ENCODE measurements at places on chromosomes 2 and 18.
A peak's percentile ranks its signal among the peaks of the same experiment; 100 is the strongest.

GRCh38 chr18:59690186-59690982 lies 6.8 kb downstream of the CCBE1 start:
- no peak for DNase-seq

DNA sequence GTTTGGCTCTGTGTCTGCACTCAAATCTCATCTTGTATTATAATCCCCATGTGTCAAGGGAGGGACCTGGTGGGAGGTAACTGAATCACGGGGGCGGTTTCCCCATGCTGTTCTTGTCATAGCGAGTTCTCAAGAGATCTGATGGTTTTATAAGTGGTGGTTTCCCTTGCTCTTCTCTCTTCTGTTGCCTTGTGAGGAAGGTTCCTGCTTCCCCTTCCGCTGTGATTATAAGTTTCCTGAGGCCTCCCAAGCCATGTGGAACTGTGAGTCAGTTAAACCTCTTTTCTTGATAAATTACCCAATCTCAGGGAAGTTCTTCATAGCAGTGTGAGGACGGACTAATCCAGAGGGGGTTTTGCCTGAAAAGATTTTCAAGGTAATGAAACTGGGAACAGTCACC lies 245.4 kb downstream of the GALR1 start:
- no peak for DNase-seq

GRCh38 chr18:79379251-79379905 lies 16.4 kb upstream of the NFATC1 start:
- DNase-seq, result no peak

GRCh38 chr2:30800159-30800558 lies 7.1 kb downstream of the CAPN13 start:
- no peak for DNase-seq

DNA sequence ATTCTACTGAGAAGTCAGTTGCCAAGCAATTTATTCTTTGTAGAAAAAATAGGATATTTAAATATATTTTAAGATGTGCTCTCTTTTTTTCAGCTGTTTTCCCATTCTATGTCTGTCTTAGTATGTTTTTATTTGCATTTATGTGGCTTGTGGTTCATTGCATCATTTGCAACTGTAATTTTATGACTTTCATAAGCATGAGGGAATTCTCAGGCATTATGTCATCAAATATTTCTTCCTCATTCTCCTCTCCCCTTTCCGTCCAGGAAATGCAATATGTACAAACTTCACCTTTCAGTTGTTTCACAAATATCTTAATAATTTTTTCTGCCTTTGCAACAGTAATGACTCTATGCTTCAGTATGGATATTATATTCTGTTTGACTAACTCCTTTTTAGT lies 560.2 kb upstream of the LRATD1 start:
- no peak for DNase-seq

- DNase-seq, result no peak
Measured at GRCh38 chr18:79554945-79555645, 124.5 kb upstream of the CTDP1 start.

DNA sequence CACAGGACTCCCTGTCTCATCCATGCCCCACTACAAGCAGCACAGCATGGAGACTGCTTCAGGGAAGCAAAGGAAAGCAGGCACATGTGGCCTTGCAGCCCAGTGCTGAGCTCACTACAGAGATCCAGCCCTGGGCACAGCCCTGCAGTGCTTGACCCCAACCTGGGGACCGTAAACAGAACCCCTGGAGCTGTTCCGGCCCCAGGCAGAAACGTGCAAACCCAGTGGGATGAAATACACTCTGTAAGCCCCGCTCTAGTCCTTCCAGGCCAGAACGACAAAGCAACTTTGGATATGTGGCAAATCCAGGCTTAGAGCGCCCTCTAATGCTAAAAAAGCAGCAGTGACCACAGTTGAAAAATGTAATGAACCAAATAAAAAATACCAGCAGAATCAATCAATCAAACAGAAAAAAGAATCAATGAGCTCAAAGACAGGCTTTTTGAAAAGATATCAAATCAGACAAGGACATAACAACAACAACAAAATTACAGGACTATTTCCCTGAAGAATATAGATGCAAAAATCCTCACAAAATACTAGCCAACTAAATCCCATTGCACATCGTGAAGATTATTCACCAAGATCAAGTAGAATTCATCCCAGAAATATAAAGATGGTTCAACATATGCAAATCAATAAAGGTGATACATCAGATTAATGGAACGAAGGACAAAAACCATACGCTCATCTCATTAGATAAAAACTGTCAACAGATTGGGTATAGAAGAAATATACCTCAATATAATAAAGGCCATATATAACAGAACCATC lies 45.6 kb downstream of the ZNF519 start:
- peak; percentile 84 for DNase-seq

DNA sequence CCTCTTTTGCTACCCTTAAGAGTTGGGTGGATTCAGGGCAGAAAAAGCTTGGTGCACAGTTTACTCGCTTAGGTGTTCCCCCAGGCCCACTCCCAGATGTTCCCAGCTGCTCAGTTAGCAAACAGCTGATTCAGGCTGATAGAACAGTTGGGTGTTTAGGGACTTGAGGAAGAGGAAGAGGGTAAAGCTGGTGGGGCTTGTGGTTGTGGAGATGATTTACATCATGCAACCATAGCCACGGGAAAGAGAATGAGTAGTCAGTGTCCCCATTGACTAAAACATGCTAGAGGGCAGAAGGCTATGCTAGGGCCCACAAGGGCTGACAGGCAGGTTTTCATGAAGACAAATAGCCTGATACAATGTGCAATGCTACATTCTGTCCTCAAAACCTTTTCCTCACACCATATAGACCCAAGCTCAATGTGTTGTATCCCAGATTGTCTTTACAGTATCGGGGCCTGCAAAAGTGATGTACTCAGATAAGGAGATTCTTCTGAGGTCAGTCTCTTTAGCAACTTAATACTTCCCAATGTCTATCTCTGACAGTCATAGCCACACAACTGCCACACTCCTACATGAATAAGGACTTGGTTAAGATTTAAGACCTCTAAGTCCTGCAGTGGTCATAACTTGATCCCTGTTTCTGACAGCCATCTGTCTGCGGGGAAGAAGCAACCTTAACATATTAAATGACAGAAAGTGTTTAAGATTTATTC lies 15.6 kb downstream of the COLEC12 start:
- DNase-seq, result no peak
